Stimulated activated CD8-positive, alpha-beta memory T cell treated with anti-CD3 and anti-CD28 coated beads, Interleukin-4, amount 100 ng/mL, for 4 hours (primary cell): ENCODE measurements at places on chromosomes 6 and 20.

GRCh38 chr6:169966312-169967181 lies 215.1 kb downstream of the ERMARD start:
- DNase-seq, result no peak

DNA sequence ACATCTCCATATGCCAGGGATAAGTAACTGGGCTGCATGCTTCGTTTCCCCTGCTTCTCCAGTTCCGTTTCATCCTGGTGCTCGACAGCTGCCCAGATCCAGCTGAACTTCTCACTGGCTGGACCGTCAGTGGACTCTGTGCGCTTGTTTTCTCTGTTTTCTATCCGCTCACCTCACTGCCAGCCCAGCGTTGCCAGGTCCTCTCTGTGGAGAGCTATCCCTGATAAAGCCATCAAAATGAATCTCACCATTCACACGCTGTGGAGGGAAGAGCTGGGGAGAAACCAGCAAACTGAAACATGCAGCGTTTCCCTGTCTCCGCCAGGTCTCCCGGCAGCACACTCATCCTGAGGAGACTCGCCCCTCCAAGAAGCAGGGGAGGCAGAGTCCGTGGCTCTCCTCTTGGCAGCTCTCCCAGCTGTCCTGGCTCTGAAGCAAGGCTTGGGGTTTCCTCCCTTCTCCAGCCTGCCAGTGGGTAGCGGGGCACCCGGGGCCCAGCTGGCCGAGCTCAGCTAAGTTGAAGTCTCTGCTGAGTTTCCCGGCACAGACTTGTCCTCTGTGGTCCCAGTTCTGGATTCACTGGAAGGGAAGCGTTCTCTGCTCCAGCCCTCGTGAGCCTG lies 160.9 kb downstream of the DTNBP1 start:
- DNase-seq, result no peak

- no peak for DNase-seq
These were observed 194.8 kb downstream of the UNC5CL start for GRCh38 chr6:40844246-40844645.

DNA sequence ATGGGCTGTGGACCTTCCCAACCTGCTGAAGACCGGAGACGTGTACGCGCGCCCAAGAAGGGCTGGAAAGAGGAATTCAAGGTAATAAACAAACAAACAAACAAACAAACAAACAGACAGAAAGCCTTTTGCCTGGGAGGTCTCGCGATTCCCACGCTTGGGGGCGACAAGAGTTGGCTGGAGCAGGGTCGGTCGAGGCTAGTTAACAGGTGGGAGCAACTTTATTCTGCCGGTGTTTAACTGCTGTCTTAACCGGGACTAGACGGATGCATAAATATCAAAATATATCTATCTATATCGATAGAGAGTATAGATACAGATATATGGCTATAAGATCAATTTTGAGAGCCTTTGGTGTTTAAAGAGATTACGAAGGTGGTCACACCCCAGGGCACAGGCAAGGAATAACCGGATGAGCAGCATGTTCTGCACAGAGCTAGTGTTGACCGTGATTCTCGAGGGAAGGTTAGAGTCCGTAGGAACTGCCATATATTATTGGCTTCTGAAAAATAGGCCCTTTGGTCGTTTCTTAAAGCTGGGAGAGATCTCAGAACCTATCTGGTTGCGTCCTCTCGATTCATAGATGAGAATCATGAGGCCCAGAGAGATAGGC lies 514 bp downstream of the STMND1 start:
- DNase-seq, result no peak

DNA sequence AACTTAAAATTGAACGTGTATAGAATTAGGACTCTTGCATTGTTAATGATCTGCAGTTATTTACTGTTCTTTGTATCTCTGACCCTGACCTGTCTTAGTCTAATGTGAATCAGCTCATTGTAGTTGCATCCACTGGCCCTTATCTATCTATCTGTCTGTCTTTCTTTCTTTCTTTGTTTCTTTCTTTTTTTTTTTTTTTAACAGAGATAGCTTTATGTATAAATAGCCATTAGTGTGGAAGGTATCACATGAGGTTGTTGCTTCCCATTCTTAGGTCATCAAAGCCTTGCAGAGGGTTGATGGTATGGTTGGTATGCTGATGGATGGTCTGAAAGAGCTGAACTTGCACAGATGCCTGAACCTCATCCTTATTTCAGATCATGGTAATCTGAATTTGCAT lies 59.9 kb downstream of the ENPP1 start:
- no peak for DNase-seq

GRCh38 chr6:155221086-155221485 lies 42.7 kb upstream of the CLDN20 start:
- no peak for DNase-seq

DNA sequence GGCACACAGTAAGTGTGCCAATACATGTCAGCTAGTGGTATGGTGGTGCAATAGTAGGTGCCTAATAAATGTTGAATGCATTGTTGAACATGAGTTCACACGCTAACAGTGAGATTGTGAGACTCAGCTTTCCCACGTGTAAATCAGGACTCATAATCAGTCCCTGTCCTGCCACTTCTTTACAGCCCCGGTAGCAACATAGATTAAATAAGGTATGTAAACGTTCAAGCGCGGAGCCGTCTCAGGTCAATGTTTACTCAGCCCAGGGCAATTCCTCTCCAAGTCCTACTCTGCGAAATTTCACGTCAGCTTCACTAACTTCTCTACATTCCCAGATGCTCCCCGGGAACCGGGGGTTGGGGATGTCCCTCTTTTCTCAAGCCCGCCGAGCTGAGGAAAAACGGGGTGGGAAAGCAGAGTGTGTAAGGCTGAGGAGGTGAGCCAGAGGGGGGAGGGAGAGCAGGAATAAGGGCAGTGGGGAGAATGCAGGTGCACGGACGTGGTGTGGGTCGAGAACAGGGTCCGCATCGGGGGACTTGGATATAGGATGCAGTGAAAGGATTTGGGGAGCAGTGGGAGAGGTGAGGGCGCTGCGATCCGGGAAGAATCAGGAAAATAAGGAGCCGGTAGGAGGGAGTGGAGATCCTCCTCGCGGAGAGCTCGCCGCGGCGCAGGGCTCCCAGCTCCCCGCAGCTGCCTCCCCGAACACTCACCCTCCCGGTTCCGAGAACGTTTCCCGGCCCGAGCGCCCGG lies 544 bp upstream of the TP53INP2 start:
- DNase-seq, result no peak

- DNase-seq, result peak; percentile 21
These were observed 23.9 kb upstream of the ASXL1 start for GRCh38 chr20:32333988-32334885.

DNA sequence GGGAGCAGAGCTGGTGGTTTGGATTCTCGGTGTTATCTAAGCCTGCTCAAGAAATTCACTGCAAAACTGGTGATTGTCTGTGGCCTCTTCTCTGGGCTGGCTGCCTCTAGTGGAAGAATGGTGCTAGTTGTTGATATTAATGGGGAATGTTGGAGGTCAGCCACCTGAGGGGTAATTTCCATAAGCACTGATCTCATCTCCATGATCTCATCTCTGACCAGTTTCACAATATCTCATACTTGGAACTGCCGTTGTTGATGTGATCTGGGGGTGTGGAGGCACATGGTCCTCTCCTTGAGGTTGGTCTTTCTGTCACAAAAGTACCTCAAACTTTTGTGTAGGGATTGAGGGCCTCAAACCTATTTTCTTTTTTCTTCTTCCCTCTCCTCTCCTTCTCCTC lies 102.6 kb downstream of the CD109 start:
- DNase-seq, result no peak

GRCh38 chr6:43575105-43575771 lies 600 bp downstream of the XPO5 start:
- DNase-seq, result no peak

GRCh38 chr6:135951169-135951568 lies 99.7 kb downstream of the PDE7B start:
- DNase-seq, result no peak

DNA sequence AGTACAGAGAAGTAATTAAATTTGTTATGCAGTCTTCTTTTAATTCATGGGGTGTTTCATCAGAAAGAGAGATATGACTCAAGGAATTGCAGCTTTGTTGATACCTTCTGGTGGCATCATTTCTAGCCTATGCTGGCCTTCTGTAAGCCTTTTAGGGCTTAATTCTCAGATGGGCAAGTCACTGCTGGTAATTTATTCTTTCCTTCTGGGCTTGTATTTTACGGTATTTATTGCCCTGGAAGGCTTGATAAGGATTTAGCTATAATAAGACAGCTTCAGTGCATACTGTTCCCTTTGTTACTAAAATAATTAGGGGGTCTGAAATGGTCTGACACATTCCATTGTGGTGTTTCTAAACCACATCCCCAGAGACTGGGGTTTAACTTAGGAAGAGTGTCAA lies 57.9 kb upstream of the EMILIN3 start:
- no peak for DNase-seq

DNA sequence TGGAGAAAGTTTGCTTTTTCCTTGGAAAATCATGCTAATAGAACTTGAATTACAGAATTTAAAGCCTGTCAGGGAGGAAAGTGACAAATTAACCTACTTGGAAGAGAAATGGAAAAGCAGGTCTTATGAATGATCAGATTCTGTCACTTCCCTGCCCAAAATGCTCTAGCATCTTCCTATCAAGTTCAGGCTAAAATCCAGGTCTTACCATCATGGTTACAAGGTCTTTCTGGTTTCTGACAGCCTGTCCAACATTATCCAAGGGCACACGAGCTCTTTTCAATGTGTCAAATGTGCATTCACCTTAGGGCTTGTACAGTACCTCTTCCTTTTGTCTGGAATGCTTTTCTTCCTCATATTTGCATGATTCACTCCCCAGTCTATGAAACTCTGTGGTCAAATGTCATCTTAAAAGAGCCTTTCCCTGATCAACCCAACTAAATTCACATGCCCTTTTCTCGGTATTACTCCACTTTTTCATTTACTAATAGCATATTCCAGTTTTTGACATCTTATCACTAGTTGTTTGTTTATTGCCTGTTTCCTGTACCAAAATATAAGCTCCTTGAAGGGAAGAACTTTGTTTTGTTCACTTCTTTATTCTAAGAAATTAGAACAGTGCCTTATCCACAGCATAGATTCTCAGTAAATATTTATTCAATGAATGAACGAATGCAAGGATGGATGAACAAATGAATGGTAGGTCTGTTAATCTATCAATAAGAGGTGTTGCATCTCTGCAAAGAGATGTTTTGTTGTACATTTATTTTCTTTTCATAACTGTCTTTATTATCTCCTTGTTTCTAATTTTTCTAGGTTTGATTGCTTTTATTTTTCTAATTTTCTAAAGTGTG lies 139.5 kb downstream of the BCAS1 start:
- no peak for DNase-seq

DNA sequence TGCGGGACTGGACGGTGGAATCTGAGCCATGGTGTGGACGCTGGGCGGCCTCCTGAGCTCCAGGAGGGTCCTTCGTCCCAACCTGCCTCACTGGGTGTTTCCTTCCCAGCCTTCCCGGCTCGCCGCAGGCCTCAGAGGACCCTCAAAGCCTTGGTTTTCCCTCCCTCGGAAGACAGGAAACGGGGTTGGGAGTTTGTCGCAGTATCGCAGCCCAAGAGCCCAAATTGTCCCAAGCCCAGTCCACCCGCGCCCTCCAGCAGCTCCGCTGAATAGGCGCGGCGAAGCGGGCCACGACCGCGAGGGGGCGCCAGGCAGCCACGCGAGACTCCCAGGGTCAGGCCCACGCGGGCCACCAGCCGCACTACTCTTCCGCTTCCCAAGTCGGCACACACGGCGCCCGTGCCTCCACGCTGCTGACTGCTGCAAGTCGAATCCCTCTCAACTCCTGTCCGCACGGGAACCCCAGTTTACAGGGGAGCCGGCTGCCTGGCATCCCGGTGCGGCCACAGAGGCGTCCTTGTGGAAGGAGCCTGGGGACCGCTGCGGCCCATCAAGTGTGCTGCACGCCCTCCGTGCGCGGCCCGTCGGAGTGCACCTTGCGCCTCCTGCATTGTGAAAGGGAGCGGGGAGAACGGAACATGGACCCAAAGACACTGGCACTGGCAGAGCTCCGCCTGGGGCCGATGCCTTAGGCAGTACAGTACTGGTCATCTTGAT lies 40.4 kb upstream of the HMGA1 start:
- peak; percentile 86 for DNase-seq

DNA sequence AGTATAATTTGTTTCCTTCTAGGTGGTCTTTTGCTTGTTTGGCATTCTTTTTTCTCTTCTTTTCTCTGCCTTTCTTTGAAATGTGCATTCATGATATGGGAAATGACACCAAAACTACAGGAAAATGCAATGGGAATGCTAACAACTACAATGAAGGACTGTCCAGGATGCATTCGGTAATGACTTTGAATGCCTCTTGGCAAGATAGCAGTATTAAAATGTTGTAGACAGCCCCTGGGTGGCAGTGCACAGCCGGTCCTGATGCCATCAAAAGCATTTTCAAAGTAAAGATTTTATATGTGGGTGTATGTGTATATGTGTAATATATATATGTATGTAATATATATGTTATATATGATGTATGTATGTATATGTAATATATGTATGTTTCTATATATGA lies 218.8 kb upstream of the MMS22L start:
- no peak for DNase-seq

DNA sequence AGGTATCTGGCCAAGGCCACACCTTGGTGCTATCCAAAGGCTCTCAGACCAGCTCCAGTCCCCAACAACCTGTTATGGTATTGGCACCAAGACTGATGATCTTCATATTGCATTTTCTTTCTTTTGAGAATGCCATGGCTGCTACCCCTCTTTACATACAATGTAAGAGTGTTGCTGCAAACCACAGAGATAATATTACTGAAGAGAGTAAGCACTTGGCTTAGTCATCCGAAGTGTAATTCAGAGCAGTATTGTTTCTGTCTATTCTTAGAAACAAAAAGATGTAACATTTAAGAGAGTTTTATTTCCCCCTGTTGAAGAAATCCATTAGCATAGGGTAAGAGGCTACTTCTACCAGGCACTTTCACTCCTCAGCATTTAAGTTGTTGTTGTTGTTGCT lies 212.5 kb downstream of the C6orf118 start:
- no peak for DNase-seq

DNA sequence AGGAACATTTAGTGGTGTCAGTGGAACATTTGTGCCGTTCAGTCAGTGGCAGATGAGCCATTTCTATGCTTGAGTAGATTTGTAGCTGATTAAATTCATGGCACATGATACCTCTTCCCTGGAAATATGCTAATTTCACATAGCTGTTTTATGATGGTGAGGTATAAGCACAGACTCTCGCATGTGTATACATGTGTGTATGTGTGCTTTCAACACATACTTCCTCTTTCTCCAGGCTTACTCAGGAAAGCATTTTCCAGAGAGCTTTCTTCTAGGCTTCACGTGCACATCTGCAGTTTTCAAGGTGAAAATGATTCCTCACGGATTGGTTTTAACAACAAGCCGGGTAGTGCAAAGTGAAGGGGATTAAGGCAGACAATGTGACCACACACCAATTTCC lies 396.5 kb downstream of the HDGFL1 start:
- no peak for DNase-seq

- no peak for DNase-seq
These were observed 47.0 kb downstream of the DTNBP1 start for GRCh38 chr6:15615802-15616201.

GRCh38 chr6:14804785-14805210 lies 441.1 kb upstream of the JARID2 start:
- DNase-seq, result no peak

DNA sequence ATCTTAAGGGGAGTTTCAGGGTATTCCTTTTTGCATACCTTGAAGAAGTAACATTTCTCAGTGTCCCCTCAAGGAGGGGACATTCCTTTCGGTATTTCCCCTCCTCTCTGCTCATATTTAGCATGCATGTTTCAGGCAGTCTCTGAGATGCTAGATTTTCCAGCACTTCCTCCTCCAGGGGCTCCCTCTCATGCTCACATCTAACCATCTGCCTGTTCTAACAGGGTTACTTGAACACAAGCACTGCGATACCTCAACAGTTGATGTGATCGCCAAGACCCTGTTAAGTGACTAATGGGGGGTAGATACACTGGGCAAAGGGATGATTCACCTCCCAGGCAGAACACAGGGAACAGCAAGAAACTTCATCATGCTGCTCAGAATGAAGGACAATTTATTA lies 12.9 kb upstream of the MCM3 start:
- no peak for DNase-seq
